Fibroblast of skin of abdomen (primary cell): ENCODE measurements at places on chromosomes 7 and 10.

DNA sequence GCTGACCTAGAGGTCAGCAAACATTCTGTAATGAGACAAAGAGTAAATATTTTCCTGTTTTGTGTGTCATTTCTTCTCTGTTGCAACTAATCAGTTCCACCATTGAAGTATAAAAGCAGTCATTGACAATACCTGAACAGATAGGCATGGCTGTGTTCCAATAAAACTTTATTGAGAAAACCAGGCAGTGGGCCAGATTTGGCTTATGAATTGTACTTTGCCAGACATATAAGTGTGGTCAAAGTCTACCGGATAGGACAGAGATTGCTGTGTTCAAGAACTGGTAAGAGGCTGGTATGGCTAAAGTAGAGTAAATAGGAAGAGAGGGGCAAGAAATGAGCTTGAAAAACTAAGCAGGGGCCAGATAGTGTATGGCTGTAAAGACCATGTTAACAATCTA, 38.3 kb upstream of the TAC1 start:
- no peak for DNase-seq

DNA sequence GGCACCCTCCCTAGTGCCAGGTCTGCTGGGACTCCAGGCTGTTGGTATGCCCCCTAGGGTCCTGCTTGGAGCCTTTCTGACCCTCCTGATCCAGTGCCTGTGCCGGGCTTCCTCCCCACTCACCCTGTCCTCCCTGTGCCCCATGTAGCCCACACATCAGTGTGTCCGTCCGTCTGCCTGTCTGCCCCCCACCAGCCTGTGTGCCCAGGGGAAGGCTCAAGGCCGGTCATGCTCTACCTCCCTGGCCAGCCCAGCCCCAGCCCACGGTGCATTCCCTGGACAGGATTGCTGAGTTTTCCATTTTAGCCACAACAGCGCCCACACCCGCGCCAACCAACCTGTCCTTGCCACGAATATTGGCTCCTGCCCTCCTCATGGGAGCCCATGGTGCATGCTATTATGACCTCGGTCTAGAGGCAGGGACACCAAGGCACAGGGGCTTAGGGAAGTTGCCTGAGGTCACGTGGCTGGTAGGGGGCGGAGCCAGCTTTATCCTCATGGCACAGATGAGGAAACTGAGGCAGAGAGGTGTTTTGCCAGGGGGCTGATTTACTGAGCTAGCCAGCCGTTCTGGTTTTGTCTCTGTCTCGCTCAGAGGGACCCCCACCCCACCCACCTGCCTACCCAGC, 136.0 kb downstream of the FAM53B start:
- no peak for DNase-seq

DNA sequence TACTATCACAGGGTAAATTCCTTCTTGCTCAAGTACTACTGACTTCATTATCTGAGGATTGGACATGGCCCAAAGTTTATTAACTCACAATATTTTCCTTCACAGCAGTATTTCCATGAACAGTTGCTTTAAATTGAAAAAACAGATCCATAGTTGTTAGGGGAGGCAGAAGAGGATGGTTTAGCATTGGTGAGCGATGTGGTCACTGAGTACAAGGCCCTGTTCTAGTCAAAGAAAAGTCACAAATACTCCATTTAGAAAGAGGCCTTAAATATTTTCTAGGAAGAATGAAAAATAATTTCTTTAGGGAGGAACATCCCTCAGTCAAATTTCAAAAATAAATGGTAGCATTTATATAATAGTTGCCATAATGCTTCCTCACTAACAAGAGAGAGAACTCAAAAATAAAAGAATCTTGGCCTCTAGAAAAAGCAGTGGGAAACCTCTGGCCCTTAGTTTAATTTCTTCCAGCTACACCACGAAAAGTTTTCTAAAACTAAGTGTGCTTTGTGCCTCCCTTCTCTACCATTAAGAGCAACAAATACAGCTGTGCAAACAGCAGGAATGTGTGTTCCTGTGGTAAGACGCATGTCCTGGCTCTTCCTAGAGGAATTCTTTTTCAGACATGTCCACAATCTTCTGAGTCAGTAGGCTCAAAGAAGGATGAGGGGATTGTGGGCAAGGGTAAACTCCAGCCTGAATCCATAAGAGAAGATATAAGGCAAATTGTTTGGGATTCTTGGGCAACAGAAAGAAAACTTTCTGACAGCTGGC, 105.7 kb downstream of the HOXA1 start:
- peak; percentile 51 for DNase-seq

DNA sequence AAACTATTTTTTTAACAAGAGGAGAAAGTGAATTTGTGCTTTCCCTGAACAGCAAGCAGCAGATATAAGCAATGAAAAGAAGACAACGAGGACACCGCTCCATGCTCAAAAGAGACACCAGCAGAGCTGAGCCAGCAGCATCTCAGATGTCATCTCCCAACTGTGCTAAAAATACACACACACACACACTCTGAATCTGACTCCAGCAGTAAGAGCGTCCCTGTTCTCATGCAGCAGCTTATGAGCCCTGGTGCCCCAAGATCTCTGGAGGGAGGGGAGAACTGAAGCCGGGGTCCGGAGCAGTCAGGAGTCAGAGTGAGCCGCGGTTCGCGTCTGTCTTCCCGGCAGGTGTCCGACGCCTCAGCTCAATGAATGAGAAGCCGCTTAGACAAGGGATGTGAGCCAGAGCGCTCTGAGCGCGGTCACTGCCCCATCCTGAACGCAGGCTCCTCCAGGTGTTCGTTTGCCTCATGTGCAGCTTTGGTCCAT, 49.2 kb downstream of the SVIL start:
- peak; percentile 28 for DNase-seq

DNA sequence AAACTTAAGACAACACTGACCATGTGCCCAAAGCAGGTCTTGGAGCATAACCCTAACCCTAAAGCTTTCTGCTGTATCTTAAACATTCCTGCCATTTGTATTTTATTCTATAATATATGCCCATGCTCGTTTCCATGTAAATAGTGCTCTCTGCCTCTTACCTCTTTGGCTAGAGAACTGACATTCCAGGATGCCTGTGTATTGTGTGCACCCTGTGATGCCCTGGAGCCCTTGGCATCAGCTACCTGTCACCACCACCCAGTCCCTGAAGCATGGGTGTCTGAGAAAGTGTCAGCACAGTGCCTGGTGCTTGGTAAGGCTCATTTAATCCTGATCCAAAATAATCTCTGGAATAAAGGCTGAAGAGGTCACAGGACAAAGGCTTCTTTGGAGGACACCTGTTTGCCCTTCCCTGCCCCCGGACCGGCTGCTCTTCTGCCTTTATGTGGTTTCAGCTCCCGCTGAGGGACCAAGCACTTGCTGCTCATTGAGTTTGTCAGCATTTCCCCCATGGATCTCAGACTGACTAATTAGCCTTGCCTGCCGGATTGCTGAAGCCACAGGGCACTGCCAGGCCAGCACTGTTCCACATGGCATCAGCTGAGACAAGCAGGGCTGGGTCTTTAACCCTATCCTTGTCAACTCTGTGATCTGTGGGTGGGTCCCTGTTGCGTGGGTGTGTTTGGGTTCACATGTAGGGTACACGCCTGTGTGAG, 139.1 kb upstream of the SORCS3 start:
- DNase-seq, result no peak

DNA sequence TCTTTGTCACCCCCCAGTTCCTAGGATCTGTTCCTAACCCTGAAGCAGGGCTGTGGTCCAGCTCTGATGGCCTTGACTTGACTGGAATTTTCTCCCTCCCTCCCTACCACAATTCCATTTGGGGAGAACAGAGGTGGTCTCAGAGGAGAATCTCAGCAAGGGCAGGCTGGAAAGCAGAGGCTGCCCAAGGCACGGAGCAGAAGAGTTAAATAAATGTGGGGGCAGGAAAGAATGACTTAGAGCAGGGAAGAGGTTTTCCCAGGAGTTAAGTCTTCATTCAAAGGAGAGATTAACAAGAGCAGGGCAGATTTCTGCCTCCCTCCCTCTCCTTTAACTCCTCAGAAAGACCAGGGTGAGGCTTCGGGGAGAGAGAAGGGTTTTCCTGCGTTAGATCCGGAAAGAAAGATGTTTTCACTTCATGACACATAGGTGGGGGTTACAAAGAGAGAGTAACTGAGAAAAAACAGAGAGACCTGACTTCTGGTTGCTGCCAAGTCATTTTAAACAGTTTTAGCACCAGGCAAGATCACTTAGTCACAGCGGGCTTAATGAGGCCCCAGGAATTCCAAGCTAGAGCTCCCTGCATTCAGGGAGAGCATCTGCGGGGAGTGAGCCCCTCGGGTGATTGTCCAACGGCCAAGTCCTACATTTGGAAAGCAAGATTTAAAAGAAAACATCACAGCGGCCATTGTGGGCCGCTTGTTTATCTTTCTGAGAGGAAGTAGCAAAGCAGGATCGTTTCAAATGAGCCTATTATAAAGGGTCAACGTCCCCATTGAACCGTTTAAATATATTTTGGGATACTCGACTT, 78.7 kb downstream of the ARHGAP22 start:
- DNase-seq, result peak; percentile 91

DNA sequence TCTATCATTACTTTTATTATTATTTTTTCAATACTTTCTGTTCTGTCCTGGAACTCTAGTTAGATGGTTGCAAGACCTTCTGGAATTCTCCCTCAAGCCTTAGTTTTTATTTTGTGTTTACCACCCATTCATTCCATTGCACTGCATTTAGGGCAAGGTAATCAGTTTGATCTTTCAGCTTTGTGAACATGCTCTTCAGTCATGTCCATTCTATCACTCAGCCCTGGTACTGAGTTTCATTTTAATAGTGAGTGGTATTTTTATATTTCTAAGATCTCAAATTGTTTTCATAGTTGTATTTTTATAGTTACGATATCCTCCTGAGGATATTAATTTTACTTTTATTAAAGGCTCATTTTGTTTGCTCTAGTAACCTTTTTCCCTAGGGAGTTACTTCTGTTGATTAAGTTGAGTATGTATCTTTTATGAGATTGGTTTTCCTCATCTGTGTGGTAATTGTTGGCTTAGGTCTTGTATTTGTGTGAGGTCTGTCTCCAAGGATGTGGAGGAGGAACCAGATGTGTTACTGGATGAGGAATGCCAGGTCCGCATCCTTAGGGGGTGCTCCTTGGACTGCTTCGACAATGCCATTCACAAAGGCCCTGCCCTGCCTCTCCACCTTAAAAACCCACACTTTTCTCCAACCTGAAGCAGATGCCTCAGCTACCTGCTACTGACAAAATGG, 46.7 kb upstream of the RAB18 start:
- DNase-seq, result no peak

GRCh38 chr10:124039483-124040013, 53.9 kb downstream of the CHST15 start:
- no peak for DNase-seq

DNA sequence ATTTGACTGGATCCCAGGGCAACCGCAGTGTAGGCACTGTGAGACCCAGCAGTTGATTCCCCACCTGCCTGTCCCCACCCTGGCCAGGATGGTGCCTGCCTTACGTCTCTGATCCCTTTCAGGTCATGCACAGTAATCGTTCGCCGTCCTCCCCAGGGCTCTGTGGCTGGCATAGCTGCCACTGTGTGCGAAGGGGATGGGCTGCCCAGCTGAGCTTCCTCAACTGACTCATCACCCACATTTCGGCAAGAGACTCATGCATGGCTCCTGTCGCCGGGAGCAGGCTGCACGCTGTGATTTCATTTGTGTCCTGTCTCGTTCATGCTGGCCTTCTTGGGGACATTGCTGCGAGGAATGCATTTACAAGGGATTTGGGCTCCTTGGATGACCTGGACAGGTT, 252.4 kb downstream of the KLF6 start:
- no peak for DNase-seq

DNA sequence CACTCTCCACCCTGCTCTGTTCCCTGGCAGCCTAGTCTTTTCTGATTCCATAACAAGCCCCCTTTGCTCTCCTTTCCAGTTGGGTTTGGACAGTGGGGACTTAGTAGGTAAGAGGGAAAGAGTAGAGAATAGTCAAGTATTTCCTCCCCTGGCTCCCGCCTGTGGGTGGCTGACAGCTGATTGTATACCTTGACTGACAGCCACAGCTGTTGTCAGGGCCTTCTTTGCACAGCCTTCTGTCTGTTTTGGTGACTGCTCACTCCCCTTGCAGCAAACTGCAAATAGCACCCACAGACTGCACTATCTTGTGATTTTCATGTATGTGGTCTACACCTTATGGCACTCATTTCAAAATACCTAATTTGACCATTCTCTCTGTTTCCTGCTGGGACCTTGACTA, 486.3 kb downstream of the ACTR3B start:
- DNase-seq, result no peak

DNA sequence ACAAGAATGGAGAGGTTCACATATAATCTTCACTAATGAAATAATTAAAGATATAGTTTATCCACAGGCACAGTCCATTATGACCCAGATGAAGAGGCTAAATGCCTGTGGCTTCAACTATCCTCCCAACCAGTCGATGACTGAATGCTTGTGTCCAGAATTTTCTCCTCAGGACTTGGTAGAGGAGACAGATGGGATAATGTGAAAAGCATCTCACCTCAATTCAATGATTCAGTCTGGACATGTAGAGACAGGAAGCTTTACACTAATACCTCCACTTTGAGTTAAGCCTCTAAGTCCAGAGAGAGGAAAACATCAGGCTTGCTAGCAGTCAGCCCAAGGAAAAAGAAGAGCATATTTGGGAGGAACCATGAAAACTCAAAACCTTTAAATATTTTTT, 59.1 kb upstream of the COL1A2 start:
- peak; percentile 48 for DNase-seq

DNA sequence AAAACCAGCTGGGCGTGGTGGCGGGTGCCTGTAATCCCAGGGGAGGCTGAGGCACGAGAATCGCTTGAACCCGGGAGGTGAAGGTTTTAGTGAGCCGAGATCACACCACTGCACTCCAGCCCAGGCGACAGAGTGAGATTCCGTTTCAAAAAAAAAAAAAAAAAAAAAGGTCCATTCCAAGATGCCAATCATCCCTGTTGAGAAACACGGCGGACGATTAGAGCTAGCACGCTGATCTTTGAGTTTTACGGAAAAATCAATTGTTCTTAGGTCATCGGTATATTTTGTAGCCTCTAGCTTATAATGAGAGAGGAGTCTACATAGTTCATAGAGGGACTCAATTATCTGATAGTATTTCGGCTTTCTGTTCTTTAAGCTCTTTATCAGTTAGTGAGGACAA, 169.2 kb downstream of the PRKCQ start:
- DNase-seq, result no peak

GRCh38 chr7:125605241-125605640, 675.6 kb upstream of the POT1 start:
- no peak for DNase-seq

GRCh38 chr10:9449530-9449929, 1395.0 kb downstream of the GATA3 start:
- DNase-seq, result peak; percentile 1
